ENCODE measurements at places on chromosomes 16 and 17.

GRCh38 chr17:15917438-15918027 is 27.4 kb upstream of the ADORA2B start:
- DNase-seq: no peak

DNA sequence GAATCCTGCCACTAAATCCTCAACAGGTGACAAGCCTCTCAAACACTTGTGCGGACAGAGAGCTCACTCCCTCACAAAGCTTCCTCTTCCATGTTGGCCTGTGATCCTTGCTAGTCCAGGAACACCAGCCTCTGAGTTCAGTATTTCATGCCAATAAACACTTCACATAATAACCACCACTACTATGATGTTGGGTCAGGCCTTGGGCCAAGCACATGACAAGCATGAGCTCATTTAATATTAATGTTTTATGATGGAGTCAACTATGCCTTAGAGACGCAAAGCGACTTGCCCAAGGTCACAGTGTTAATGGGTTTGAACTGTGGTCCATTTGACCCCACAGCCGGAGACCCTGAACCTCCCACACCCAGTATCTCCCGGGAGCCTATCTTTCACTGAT is 129.1 kb downstream of the GAS7 start:
- no peak for DNase-seq

DNA sequence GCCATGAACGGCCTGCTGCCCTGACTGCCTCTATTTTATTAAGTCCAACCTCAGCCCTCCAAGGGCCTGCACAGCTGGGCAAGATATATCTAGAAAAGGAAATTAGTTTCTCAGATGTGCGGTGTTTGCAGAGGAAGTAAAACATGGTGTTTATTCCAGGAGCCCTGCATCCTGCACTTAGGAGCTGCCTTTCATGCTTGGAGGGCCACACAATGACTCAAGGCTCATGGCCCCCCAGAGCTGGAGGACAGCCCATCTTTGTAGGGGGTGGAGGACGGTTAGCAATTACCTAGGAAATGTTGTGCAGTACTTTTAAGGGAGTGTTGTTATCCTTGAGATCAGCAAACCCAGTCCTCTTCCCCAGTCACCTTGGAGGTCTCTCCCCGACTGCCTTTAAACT is 80.5 kb downstream of the COPRS start:
- no peak for DNase-seq

DNA sequence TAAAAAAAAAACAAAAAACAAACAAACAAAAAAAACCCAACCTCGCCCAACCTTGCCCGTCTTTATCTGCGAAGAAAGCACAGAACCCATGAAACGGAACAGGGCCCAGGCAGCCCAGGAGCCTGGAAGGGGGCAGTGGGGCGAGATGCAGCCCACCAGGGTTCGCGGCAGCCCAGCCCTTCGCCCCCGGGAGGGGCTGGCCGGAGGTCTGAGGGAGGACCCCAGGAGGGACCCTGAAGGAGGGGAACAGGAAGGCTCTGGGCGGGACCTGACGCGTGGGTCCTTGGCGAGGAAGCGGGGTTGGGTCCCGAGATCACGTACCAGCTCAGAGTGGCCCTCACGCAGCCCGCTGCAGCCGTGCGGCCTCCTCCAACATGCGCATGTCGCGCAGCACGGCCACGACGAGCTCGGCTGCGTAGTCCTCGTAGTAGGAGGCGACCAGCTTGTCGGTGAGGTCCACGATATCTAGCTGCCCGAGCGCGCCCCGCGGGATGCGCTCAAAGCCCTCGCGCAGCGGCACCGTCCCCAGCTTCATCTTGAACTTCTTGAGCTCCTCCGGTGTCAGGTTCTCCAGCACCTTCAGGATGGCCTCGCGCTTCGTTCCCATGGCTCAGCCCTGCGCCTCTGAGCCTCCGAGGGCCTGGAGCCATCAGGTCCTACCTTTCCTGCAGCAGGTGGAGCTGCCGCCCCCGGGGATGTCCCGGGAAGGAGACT is at the start of gene PYDC1:
PYDC1 (minus strand) TSS at position 714 of the 714 bp plus-strand sequence; CDS start at position 607, 107 bp downstream.
- DNase-seq: no peak

DNA sequence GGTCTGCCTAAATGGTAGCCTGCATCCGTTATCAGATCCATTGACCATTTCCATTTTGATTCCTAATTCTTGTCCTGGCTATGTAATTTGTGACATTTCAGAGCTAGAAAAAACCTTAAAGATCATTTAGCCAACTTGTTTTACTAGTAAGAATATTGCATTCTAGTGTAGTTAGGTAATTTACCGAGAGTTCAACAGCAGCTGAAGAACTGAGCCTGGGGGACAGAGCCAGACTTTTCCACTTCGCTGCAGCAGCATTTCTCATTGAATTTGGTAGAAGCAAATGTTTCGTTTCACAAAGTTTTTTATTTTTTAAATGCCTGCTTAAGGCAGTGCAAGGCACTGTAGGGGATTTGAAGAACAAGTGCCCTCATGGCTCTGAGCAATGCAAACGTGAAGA is 59.2 kb upstream of the MARCHF10 start:
- DNase-seq: no peak

GRCh38 chr16:19073344-19073743 is 5.9 kb downstream of the COQ7 start:
- DNase-seq: no peak

DNA sequence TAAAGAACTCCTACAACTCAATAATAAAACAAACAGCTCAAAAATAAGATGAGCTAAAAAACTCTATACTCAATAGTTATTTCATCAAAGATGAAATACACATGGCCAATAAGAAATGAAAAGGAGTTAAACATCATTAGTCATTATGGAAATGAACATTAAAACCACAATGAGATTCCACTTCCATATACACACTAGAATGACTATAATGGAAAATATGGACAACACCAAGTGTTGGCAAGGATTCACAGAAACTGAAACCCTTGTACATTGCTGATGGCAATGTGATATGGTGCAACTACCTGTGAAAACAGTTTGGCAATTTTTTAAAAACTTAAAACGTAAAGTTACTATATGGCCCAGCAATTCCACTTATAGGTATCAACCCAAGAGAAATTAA is 91.4 kb downstream of the GRIN2A start:
- no peak for DNase-seq

DNA sequence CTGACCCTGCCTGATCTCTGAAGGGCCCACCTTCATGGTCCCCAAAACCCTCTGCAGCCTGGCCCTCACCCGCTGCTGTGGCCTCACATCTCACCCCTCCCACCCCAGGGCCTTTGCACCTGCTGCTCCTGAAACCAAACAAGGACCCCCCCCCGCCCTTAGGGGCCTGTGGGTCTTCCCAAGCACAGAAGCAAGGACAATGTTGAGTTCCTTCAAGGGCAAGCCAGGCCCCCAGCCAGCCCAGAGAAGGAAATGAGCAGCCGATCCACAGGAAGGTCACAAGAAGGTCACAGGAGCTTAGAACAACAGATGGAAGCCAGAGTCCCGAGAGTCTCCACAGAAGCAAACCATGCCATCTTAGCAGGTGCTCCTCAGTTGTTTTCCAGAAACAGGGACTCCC is 493 bp upstream of the PDE6G start:
- no peak for DNase-seq

Measured in stimulated activated CD8-positive, alpha-beta memory T cell treated with anti-CD3 and anti-CD28 coated beads, Interleukin-4, amount 100 ng/mL, for 1 hour (primary cell).